Hepatocyte (in vitro differentiated cells): ENCODE measurements at places on chromosomes 12 and 14. TPM values are rescaled to one million over a fixed set of nuclear protein-coding genes. Genes with fewer than 3 reads are reported as not detected.

The PPP1R3E gene
- 3.9 and 6.1 TPM in 2 replicates for total RNA-seq

The RNASE4 gene
- 76.8 and 96.2 TPM in 2 replicates for total RNA-seq

The NT5DC3 gene
- 6.1 and 6.3 TPM in 2 replicates for total RNA-seq

The KLRB1 gene
- not detected in 2 replicates for total RNA-seq

The AMDHD1 gene
- 2.1 and 3.5 TPM in 2 replicates for total RNA-seq

DNA sequence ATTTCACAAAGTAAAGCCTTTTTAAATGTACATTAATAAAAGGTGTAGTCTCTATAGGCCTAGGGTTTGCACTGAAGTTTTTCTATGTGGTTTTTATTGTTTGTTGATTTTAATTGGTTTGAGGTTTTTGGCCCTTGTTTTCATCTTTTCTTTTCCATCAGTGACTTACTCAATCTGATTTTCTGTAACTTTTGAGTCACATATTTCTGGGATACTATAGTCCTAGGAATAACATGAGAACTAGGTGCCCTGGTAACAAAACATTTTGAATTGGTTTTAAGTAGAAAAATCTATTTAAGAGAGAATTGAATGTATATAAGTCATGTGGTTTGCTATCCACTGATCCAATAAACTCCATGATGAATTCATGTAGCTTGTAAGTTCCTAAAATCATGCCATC lies 311.9 kb downstream of the CEP128 start:
- no peak for DNase-seq
- H3K27ac ChIP-seq: no peak overlapping the region
- H3K4me3 ChIP-seq: no peak overlapping the region
- H3K36me3 ChIP-seq: no peaks in the 10 kb centered on the region
- H3K27me3 ChIP-seq: no peaks in the 10 kb centered on the region

DNA sequence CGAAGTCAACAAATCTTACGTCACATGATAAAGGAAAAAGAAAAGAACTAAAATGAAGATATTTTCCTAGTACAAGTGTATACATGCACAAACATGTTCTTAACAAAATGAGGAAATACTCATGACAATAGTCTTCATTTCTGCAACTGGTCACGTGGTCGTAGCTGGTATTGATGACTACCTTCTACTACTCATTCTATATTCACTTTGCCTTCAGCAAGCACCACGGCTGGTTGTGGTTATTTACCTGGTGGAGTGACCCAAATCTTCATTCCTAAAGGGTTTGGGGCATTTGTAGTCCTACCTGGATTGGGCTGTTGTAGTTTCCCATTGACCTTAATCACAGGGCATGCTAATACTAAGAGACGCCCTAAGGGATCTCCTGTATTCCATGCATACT lies 51.2 kb downstream of the FIGNL2 start:
- H3K4me3 ChIP-seq: no peak overlapping the region
- H3K36me3 ChIP-seq: no peaks in the 10 kb centered on the region
- DNase-seq: no peak
- no peaks in the 10 kb centered on the region for H3K27me3 ChIP-seq
- no peaks in the 10 kb centered on the region for H3K4me1 ChIP-seq

DNA sequence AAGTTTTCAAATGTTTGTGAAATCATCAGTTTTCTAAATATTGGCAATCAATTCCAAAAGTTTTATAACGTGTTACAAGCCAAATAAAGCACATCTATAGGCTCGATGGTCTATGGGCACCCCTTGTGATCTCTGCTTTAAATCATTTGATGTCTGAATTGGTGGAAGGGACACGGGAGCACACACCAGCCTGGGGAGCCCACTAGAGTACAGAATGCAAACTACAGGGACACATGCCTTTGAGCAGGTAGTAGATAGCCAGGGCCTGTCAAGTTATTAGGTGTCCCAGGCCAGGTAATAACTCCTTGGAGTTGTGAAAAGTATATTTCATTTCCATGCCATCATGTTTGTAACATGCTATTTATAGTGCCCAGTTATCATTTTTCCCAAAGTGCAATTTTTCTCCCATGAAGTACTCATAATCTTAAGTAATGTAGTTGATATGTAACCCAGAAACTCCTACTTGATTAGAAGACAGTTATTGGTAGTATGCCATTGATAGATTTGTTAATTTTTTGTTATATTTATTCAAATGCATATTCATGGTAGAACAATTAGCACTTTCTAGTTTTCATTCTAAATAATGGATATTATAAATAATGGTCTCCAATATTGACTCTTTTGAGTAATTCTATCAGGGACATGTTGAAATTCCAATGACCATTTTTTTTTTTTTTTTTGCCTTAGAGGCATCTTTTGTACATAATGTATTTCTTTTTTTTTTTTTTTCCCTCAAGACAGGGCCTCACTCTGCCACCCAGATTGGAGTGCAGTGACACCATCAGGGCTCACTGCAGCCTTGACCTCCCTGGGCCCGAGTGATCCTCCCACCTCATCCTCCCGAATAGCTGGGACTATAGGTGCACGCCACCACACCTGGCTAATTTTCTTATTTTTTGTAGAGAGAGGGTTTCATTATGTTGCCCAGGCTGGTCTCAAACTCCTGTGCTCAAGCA lies 96.9 kb upstream of the FGD4 start:
- no peaks in the 10 kb centered on the region for H3K36me3 ChIP-seq
- no peak overlapping the region for H3K4me3 ChIP-seq
- peaks cover 6% of the 10 kb centered on the region for H3K4me1 ChIP-seq
- H3K27ac ChIP-seq: no peak overlapping the region

GRCh38 chr14:104678346-104678745 lies 11.1 kb upstream of the INF2 start:
- H3K4me1 ChIP-seq: peaks cover 67% of the 10 kb centered on the region
- no peaks in the 10 kb centered on the region for H3K27me3 ChIP-seq

DNA sequence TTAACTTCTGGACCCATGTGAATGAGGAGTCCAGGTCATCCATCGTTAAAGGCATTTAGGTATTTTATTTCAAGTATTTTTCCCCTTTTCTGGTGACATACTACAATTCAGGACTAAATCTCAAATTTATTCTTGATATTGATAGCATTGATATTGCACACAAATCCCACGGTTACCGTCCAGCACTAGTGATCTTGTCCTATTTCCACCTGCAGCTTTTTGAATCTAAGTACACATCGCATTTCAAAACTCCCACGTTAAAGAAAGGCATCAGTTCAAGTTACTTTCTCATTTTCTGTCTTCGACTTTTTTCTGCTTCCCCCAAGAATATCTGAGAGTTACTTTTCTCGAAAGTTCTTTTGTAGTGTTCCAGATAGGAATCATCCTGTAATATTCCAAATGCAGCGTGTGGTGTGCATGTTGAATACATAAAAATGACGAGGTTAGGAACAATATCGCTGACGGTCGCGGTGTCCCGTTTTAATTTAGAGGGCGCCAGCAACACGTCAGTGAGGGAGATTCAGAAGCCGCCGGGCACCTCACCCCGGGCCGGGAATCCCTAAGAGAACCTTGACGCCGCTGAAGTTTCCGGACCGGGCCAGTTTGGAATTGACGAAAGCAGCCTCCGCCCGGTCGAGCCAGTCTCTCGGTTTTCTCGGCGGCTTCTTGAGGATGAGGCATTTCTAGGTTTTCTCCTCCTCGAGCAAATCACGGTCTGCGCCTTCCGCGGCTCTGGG lies 569 bp upstream of the RGS6 start:
- H3K27me3 ChIP-seq: peaks cover 50% of the 10 kb centered on the region
- H3K27ac ChIP-seq: no peak overlapping the region
- no peaks in the 10 kb centered on the region for H3K36me3 ChIP-seq

- no peak overlapping the region for H3K4me3 ChIP-seq
- no peaks in the 10 kb centered on the region for H3K36me3 ChIP-seq
- no peaks in the 10 kb centered on the region for H3K27me3 ChIP-seq
- no peak overlapping the region for H3K27ac ChIP-seq
- H3K4me1 ChIP-seq: peaks cover 13% of the 10 kb centered on the region
- DNase-seq: no peak
These were observed 21.3 kb downstream of the TSPAN9 start for GRCh38 chr12:3098436-3098835.

DNA sequence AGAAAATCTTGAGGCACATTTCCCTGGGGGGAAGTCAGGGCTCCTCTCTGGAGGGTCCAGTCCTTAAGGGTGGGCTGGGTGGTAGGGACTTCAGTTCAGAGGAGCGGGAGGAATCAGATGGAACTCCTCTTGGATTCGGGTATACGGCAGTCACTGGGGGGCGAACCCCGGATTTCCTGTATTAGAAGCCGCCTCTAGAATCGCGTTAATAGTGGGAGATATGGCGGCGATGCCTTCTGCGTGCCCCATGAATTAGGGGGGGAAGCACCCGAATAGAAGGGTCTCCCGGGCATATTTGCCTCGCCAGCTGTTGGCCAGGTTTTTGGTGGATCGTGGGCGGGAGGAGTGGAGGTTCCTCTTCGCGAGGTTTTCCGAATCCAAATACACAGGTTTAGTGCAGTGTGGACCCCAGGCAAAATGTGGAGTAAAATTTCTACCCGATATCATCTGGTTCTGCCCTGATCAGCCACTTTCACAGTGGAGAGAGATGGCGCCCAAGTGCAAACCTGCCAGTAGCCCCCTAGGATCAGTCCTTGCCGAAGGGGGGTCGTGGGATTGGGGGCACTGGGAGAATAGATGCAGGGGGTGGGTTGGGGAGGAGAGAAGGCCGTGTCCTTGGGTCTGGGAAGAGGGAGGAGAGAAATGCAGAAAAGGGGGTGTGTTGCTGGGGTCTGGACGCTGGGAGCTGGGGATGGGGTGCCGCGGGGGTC lies 628 bp downstream of the MEG3 start:
- DNase-seq: no peak
- H3K27ac ChIP-seq: no peak overlapping the region
- no peaks in the 10 kb centered on the region for H3K36me3 ChIP-seq
- H3K4me3 ChIP-seq: no peak overlapping the region
- H3K4me1 ChIP-seq: peaks cover 26% of the 10 kb centered on the region

DNA sequence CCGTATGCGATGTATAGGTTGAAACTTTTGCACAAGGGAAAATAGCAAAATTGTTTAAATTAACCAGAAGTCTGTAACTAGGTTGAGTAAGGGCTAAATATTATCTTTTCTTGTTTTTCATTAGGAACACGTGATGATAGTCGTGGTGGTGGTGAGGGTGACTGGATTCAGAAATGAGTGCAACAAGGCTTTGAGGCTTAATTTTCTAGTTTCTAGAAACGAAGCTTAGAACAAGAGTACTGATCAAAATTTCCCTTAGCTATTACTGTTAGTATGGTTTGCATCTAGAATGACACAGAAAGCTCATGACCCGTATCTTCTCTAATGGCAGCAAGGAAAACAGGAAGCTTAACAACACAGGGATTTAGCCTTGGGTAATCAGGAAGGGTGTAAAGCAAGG lies 7.0 kb downstream of the SLIRP start:
- no peak for DNase-seq
- no peaks in the 10 kb centered on the region for H3K36me3 ChIP-seq
- H3K4me3 ChIP-seq: no peak overlapping the region
- H3K4me1 ChIP-seq: no peaks in the 10 kb centered on the region
- H3K27ac ChIP-seq: no peak overlapping the region

GRCh38 chr12:103698752-103699560 lies 111.9 kb downstream of the STAB2 start:
- no peaks in the 10 kb centered on the region for H3K4me1 ChIP-seq
- H3K4me3 ChIP-seq: no peak overlapping the region
- peaks cover 10% of the 10 kb centered on the region for H3K27me3 ChIP-seq
- H3K36me3 ChIP-seq: no peaks in the 10 kb centered on the region
- DNase-seq: no peak
- no peak overlapping the region for H3K27ac ChIP-seq

- no peak for DNase-seq
- H3K4me3 ChIP-seq: no peak overlapping the region
- H3K4me1 ChIP-seq: no peaks in the 10 kb centered on the region
These were observed 67.0 kb downstream of the ARF6 start for GRCh38 chr14:49959822-49960408.

GRCh38 chr12:131913666-131914065 lies 15.4 kb upstream of the PUS1 start:
- no peaks in the 10 kb centered on the region for H3K27me3 ChIP-seq
- DNase-seq: no peak
- no peak overlapping the region for H3K27ac ChIP-seq
- H3K4me1 ChIP-seq: no peaks in the 10 kb centered on the region
- no peak overlapping the region for H3K4me3 ChIP-seq
- no peaks in the 10 kb centered on the region for H3K36me3 ChIP-seq

- peaks cover 13% of the 10 kb centered on the region for H3K27me3 ChIP-seq
- DNase-seq: no peak
- H3K27ac ChIP-seq: no peak overlapping the region
- no peaks in the 10 kb centered on the region for H3K4me1 ChIP-seq
- H3K4me3 ChIP-seq: no peak overlapping the region
These were observed 77.2 kb downstream of the NKX2-1 start for GRCh38 chr14:36442824-36443241.

- no peaks in the 10 kb centered on the region for H3K27me3 ChIP-seq
- DNase-seq: peak; percentile 85
- H3K4me1 ChIP-seq: no peaks in the 10 kb centered on the region
- no peak overlapping the region for H3K27ac ChIP-seq
- H3K36me3 ChIP-seq: no peaks in the 10 kb centered on the region
These were observed 11.6 kb downstream of the TMEM30B start for GRCh38 chr14:61269321-61270083.

- no peak overlapping the region for H3K27ac ChIP-seq
- H3K27me3 ChIP-seq: no peaks in the 10 kb centered on the region
- H3K36me3 ChIP-seq: no peaks in the 10 kb centered on the region
- DNase-seq: no peak
- peaks cover 10% of the 10 kb centered on the region for H3K4me1 ChIP-seq
These were observed 14.1 kb downstream of the CMAS start for GRCh38 chr12:22059976-22060647.

DNA sequence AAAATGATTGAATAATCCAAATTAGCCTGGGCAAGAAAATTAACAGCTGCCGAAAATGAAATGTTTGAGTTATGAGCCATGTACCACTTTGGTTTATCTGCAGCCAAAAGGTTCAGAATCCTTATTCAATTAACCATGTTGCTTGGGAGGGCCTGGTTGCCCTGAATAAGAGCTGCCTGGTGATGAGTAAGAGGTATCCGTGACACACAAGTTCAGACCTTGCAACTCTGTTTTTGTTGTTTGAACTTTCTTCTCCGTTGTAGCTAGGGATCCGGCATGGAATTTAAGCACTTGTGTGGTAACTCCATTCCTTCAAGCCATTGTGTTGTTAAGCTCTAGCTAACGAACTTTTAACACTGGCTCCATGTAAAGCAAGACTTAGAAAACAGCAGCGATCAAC lies 35.7 kb downstream of the FOXA1 start:
- peaks cover 9% of the 10 kb centered on the region for H3K4me1 ChIP-seq
- no peak for DNase-seq
- no peak overlapping the region for H3K27ac ChIP-seq
- no peak overlapping the region for H3K4me3 ChIP-seq
- H3K27me3 ChIP-seq: no peaks in the 10 kb centered on the region
